ENCODE measurements at places on chromosomes 11 and 22.

DNA sequence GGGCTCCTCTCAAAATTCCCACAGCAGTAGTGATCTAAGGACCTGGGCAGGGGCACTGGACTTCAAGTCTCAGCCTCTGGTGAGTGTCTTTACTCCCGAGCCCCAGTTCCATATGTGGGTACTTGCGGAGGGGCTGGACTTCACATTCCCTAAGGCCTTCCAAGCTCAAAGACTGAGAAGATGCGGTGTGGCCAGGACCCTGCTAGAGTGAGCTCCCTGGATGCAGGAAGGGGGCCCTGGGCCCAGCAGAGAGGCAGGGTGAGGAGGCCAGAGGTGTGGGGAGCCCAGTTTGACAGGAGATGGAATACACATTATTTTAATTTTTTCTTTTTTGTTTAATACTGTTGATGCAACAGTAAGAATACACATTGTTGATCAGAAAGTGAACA lies 83.7 kb downstream of the IGLL1 start:
- DNase-seq = no peak

GRCh38 chr11:21018248-21018647 lies 348.9 kb downstream of the NELL1 start:
- DNase-seq = no peak

DNA sequence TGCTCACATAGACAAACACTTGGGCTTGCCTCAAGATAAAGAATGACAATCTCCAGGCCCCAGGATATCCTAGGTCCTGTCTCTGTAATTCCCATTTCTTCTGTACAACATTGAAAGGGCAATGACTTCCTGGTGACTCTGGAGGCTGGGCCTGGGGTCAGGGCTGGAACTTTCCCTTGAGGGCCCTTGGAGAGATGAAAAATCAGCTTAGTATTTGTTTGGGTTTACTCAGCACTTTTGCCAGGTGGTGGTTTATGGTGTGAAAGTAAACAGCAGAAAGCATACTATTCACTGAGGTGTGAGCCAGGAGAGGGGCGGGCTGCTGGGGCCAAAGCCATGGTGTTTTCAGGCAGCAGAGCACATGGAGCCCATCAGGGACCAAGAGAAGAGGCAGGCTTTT lies 214.7 kb upstream of the NARS2 start:
- DNase-seq = no peak

DNA sequence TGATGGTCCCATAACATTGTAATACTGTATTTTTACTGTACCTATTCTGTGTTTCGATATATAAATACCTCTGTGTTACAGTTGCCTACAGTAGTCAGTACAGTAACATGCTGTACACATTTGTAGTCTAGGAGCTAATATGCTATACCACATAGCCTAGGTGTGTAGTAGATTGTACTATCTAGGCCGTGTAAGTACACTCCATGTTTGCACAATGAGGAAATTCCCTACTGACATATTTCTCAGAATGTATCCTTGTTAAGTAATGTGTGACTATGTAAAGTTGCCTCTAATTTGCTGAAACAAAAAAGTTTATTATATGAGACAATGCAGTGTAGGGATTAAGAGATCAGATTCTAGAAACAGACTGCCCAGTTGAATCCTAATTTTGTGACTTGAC lies 21.3 kb downstream of the CAPRIN1 start:
- DNase-seq = no peak

GRCh38 chr22:35733791-35734516 lies 16.3 kb downstream of the APOL5 start:
- DNase-seq = no peak

DNA sequence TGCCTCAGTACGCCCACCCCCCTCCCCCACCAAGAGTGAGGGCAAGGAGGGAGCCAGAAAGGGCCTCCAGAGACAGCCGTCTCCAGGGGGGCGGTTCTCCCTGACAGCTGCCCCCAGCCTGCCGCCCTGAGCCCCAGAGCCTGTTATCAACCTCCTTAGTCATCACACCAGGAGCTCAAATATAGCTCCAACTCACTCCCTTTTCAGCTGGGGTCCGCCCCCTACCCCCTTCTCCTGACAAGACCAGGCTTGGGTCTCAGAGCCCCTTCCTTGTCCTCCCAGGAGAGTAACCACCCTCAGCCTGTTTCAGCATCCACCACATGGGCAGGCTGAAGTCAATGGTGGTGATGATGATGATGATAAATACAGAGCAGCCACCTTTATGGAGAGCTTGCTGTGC lies 2.5 kb upstream of the INPP5J start:
- no peak for DNase-seq

GRCh38 chr22:26711205-26711963 lies 54.0 kb downstream of the MIAT start:
- no peak for DNase-seq

GRCh38 chr11:100641456-100641855 lies 45.6 kb upstream of the ARHGAP42 start:
- no peak for DNase-seq

GRCh38 chr11:2205214-2205720 lies 33.7 kb upstream of the TH start:
- DNase-seq = no peak

- no peak for DNase-seq
Measured at GRCh38 chr11:122394313-122394712, 261.2 kb upstream of the UBASH3B start.

GRCh38 chr11:58640386-58641023 lies 18.0 kb downstream of the CNTF start:
- no peak for DNase-seq

DNA sequence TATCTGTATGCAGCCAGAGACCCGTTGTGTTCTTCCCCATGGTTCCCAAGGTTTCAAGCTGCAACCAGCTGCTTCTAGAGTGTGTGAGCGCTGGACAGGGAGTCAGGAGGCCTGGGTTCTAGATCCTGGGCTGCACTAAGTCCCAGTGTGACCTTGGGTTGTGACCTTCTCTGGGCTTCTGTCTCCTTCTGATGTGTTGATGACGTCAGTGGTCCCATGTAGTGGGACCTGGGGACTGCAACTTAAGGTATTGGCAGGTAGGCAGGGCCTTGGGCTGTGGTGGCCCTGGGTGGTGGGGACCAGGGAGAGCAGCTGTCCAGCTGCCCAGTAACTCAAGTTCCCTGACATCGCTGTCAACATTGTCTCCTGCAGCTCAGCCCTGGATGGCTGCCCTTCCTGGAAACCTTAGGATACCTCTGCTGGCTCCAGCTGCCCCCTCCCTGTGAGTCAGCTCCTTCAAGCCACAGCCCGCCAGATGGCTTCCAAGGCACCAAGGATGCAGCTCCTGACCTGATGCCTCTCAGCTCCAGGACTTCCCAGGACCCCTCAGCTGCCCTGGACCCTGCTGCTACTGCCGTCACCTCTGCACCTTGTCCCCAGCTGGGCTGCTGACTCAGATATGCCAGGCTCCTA lies 1.3 kb upstream of the PVALB start:
- DNase-seq = no peak

DNA sequence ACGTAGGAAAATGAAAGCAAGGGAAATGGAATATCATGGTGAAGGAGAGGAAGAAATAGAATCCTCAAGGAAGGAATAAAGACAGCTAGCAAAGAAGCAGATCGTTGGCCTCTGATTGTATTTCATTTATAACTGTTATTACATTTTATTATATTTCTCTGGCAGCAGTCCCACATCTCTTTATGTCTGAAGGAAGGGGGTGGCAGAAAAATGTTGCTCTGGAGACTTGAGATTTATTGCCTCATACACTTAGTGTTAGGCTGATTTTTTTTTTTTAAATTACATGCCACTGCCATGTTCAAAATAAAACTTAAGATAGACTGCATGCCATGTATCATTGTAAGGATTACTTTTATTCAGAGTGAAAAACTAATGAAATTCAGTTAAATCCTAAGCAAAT lies 971.7 kb upstream of the CHORDC1 start:
- no peak for DNase-seq

DNA sequence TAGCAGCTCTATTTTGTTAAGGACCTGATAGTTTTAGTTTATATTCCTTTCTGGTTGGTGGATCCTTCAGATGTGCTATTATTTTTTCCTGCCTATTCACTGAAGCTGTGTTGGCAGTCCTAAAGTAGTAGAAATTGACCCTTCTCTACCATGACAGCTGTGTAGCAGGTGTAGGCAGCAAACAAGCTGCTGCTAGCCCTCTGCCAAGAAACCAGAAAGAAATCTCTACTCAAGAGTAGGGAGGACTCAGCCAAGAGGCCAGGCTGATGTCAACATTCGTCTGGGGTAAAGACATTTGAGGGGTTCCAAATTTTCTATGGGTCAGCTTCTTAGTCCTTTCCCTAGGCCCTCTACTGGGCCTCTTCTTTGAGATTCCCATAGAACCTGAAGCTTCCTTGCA lies 51.2 kb downstream of the CSTF3 start:
- DNase-seq = no peak

DNA sequence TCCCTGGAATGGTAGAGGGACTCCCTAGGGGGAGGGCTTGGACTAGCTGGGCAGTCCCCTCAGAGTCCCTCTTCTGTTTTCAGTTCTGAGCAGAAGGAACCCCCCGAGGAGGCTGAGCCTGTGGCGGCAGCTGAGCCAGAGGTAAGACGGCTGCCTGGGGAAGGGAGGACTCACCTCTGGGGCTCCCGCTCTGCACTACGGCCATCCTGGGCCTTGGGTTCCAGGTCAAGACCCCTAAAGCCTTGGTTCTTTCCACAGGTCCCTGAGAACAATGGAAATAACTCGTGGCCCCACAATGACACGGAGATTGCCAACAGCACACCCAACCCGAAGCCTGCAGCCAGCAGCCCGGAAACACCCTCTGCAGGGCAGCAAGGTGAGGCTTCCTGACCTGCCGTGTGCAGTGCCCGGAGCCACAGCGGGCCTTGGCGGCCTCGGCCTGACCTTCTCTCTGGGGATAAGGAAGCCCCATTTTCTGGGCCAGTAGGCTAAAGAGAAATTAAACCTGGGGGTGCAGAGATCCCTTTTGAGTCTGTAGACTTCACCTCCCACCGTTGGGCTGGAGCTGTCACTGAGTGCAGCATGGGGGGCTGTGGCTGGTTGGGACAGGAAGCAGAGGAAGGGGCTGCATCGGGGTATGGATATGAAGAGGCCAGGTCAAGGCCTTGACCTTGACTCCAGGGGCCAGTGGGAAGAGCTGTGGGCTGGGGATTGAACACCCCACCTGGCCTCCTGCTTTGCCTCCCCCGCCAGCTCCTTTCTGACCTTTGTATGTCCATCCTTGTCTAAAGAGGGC lies 15.0 kb downstream of the INCENP start:
- DNase-seq = no peak

DNA sequence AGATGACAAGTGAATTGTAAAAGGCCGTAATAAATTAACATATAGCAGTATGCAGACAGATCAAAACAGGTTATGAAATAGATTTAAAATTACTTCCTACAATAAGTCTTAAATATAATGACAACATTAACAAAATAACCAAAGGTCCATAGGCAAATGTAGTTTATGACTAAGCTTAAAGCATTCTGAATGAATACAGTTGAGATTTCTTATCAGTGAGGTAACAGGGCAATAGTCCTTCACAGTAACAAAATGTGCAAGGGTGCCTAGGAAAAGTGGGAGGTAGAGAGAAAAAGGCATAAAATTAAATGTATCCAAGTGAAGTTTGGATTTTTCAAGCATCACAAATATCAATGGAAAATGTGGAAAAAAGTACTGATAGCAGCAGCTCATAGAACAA lies 20.9 kb upstream of the P4HA3 start:
- no peak for DNase-seq

DNA sequence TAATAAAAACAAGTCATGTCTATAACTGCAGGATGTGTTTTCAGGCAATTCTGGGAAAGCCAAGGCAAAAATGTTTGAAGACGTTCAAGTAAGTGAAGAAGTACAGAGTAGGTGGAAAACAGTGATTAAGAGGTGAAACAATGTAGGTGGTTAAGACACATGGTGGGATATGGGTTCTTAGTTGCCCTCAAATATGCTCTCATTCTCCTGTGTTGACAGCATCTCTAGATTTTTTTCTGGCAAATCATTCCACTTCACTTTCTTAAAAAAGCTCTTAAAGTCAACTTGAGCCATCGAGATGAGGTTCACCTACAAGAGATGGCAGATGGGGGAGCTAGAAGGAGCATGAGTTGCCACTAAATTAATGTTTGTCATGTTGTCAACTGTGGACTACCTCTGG lies 1041.0 kb upstream of the CNTN5 start:
- no peak for DNase-seq

DNA sequence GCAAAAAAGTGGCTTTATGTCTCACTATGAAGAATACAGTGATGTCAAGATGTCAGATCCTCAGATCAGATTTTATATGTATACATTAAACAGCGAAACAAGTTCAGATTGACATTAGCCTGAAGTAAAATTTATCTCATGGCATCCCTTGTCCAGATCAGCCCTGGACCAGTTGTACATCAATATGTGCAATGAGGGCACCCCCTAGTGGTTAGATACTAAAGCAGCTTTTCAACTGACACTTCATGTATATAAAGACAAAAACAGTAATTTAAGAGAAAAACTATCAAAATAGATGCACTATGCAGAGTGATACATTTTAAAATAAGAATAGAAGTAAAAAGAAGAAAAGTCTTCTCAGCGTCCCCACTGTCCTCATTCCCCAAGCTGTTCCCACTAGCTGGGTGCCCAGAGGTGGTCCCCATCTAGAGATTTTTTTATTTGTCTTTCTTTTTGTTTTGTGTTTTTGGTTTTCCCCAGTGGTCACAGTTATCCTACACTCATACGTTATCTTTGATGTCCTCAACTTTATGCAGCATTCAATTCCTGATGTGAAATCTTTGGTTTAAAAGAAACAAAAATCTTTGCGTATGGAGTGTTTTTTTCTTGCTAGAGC lies 2193.4 kb upstream of the RAG2 start:
- DNase-seq = no peak

DNA sequence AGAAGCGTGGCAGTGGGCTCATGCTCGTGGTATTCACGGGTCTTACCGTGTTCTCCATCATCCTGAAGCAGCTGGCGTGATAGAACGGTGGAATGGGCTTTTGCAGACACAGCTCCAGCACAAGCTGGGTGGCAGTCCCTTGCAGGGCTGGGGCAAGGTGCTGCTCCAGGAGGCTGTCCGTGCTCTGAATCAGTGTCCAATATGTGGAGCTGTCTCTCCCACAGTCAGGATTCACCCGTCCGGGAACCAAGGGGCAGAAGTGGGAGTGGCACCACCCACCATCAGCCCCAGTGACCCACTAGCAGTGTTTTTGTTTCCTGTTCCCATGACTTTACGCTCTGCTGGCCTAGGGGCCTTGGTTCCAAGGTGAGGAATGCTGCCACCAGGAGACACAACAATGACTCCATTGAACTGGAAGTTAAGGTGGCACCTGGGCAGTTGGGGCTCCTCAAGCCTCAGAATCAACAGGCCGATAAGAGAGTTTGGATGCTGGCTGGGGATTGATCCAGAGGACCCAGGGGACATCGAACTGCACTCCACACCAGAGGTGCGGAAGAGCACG lies 16.9 kb upstream of the CD81 start:
- no peak for DNase-seq

DNA sequence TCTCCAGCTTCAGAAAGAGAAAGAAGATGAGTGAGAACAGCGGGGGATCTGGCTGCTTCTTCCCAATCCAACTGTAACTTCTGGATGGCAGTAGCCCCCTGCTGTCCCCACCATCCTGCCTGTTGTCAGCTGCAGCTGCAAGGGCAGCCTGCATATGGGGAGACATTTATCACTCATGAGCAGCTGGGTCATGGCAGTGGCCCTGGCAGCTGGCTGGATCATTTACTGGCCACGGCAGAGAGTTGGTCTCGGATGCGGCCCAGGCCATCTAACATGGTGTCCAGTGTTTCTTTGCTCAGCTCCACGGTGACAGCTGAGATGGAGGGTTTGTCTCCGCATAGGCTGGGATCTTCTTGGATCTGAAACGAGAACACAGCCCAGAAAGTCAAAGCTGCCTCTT lies 14.8 kb downstream of the COMMD9 start:
- DNase-seq = no peak

All from activated CD8-positive, alpha-beta memory T cell treated with anti-CD3 and anti-CD28 coated beads for 1 hour (primary cell).